ENCODE measurements at places on chromosomes 7 and 10. TPM values are rescaled to one million over a fixed set of nuclear protein-coding genes. Genes with fewer than 3 reads are reported as not detected.

Gene GAD2
- total RNA-seq = 0.09 TPM

Gene IKZF1
- total RNA-seq = 1.6 TPM

Gene SAP25
- total RNA-seq = 0.98 TPM

Gene SRRM3
- 0.31 TPM for total RNA-seq
